ENCODE measurements at places on chromosomes 3 and 15.
A peak's percentile ranks its signal among the peaks of the same experiment; 100 is the strongest.

GRCh38 chr3:72447059-72447946 is 400.9 kb downstream of the SHQ1 start:
- DNase-seq = peak; percentile 84

- DNase-seq = no peak
Observed at GRCh38 chr15:88591384-88591783, 29.8 kb upstream of the AEN start.

- no peak for DNase-seq
Observed at GRCh38 chr3:156985711-156986110, 159.6 kb downstream of the LEKR1 start.

DNA sequence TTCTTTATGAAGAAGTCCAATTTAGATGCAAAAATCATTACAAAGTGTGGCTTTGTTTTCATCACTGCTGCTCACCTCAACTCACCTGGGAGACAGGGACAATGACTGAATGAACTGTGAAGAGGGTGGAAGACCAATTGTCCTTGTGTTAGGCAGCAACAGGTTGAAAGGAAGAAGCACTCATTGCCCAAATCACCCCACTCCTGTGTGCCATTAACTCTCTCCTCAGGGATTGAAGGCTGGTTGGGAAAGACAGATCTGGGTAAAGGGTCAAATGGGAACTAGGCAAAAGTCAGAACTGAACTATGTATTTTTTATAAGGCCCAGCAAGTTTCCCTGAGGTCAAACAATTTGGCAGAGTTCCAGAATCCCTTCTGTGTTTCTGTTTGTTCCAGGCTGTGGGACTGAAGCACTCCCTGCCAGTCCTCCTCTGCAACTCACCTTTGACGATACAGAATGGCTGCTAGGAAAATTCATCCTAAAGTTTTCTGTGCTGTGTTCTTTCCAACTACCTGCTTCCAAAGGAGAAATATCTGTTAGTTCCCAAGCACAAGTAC is 68.6 kb upstream of the CCDC39 start:
- no peak for DNase-seq

DNA sequence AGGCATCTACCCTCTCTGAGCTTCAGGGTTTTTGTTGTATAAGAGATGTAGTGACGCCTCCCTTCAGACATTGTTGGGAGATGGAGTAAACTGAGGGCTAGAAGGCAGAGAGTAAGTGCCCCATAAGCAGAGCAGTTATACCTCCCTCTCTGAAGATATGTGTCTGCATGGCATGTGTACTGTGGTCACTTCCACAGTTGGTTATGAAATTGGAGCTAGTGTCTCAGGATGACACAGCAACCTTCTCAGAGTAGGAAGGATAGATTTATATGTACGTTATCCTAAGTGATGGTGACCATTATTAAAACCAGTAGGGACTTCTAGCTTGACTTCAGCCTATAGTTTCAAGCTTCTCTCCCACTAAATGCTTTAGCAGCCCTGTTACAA is 17.9 kb downstream of the PXK start:
- no peak for DNase-seq

- DNase-seq = no peak
Observed at GRCh38 chr15:31078471-31078870, 23.1 kb downstream of the TRPM1 start.

DNA sequence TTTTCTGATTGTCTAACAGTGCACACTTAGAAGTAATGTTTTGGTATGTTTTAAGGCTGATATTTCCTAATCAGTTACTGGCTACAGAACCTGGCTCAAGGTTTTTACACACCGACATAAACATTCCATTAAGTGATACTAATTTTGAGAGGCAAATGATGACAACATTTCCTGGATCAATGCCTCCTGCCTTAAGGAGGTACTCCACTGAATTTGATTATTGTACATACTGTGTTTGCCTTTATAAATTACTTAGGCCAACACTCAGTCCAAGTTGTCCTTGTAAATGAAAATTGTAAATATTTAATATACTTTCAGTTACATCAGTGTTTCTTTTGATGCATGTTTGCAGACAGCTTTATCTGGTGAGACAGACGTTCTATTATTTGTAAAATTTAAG is 24.2 kb upstream of the LXN start:
- DNase-seq = no peak

DNA sequence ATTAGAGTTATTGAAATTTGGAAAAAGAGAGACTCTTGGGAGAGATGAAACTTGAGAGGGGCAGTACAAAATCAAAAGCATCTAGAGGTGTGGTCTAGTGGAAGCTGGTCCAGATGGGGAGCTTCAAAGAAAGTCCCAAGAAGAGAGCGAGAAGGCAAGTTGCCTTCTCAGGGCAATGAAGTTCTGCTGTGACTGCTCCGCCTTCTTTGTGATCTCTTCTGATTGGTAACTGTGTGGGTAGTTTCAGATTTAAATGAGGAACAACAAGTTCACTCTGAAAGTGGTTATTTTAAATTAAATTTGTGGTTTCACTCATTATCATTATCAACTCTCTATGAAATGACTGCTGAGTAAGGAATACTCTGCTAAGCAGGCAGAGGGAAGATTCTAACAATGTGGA is 233.3 kb downstream of the NLGN1 start:
- DNase-seq = no peak

- no peak for DNase-seq
Observed at GRCh38 chr15:72415304-72415703, 17.2 kb downstream of the TMEM202 start.

DNA sequence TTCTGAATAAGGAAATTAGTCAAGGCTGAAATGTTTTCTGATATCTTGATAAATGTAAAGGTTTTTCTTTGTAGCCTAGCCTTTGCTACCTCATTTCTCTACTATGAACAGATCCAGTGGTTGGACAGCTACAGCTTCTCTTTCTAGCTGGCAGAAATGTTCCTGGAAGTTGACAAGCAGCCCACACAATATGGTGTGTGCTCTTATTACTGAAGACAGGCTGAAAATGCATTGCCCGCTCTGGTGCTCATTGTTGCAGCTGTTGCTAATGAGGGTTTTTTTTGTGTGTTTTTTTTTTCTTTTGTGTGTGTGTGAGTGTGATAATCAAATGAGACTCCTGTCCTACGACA is 844.3 kb upstream of the SEMA6D start:
- no peak for DNase-seq

DNA sequence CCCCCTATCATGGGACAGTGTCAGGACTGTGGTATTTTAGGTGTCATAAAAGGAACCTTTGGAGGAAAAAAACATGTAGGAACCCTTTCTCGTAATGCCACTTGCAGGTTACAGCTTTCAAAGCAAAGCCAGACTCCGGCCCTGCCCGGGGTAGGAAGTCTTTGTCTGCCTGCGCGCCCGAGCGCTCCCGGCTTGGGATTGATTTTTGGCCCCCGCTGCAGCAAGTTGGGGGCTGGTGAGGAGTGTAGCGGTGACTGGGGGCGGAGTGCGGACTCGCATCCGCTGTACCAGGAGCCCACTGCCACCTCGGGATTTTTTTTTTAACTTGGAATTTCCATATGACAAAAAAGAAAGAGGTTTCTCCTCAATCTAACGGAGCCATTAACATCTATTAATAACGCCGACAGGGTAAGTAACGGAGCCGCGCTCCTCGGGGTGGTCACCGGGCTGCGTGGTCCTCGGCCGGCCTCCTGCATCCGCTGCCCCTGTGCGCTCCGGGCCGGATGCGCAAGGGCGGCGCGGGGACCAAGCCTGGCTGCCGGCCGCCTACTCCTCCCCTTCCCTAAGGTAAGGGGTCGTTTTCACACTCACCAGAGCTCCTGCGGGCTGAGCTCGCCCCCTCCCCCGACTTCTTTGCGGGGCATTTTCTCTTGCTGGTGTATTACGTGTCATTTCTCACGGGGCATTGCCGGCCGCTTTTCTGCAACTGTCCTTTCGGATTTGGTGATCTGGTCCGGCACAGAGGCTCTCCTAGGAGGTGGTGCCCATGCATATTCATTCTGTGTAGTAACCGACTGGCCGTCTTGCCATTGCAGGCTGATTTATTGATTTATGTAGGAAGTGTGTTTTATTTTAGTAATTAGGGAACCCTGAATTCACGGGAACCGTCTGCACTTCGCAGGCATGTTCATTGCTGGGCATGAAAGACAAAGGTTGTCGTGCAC is 219.8 kb upstream of the TOPAZ1 start:
- DNase-seq = no peak

GRCh38 chr3:94336046-94336753 is 273.3 kb downstream of the NSUN3 start:
- peak; percentile 78 for DNase-seq

DNA sequence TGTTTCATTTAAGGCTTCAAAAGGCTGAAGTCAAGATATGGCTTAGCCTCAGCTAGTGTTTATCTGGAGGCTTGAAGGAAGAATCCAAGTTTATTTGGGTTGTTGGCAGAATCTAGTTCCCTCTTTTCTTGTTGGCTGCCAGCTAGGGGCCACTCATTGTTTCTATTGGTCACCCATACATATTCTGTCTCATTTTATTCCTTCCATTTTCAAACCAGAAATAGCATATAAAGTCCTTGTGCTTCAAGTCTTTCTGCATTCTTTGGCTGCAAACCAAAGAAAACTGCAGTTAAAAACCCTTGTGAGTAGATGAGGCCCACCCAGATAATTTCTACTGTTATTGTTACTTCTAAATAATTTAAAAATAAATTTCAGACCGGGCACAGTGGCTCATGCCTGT is 301.7 kb downstream of the OXSM start:
- DNase-seq = no peak

DNA sequence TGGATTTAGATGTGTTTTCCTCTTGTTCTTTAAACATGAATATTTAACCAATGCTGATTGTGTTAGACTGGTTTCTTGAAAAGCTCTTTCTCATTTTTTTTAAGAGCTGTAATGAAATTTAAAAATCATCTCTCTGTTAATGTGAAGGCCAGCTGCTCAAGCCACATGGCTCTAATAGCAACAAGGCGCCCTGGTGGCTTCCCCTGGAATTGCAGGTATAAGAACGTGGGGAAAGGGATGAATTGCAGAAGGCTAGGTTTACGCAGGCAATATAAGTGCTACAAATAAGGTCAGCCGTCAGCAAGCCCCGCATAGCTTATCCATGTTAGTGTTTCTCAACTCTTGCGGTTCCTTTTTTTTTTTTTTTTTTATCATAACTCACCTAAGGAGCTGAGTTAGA is 108.5 kb downstream of the SAMMSON start:
- no peak for DNase-seq

GRCh38 chr3:159771865-159772611 is 216.6 kb upstream of the IL12A start:
- peak; percentile 20 for DNase-seq

GRCh38 chr15:39427705-39428104 is 153.2 kb upstream of the THBS1 start:
- DNase-seq = no peak

DNA sequence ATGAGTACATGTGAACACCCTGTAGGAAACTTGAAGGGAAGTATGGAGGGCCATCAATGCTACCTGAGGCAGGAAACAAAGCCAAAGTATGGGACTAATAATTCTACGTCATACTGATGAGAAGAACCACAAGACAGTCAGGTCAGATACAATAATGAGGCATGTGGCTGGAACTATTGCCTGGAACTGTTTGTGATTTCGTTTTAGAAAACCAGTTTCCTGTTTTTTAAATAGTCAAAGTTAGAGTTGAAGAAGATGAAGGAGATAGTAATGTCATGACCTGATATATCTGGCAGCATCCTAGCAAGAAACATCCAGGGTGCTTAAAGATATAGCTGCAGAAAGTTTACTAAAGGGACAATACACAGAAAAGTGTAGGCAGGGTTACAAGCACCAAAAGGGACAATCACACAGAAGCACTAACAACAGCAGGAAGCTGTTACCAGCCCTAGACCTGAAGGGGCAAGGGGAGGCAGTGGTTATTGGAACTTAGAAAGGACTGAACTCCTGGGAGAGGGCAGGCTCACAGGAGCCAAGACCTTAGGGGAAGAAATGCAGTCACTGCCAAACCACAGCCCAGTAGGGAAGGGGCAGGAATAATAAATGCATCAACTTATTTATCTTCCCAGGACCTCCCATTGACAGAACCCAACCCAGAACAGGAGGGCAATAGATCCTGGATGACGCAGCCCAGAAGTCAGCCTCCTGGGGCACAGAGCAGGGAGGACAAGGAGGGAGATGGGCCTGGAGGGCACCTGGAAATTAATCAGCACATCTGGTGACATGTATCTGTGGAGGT is 302.1 kb upstream of the STT3B start:
- DNase-seq = no peak

GRCh38 chr3:126373146-126373613 is 16.0 kb upstream of the KLF15 start:
- no peak for DNase-seq

- no peak for DNase-seq
Observed at GRCh38 chr3:138938056-138938876, 8.7 kb downstream of the FOXL2 start.

Data from pons (tissue), 1 donor.